ENCODE measurements at places on chromosomes 2 and 18.

- DNase-seq: no peak
These were observed 142.6 kb upstream of the LGALSL start for GRCh38 chr2:64311191-64311910.

DNA sequence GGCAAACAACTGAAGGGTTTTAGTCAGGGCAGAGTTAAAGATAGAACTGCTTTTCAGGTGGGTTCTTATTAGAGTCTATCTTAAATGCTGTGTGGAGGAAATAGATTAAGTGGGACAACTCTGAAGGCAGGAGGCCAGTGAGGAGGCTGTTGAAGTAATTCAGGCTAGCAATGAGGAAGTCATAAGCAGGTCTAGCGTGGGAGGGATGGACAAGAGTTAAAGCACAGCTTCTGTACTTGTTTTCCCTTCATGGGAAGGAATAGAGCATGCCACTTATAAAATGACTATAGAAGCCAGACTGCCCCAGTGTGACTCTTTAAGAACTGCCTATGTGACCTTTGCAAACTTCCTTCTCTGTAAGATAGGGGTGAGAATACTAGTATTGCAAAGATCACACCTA, 202.0 kb upstream of the LRRTM1 start:
- no peak for DNase-seq

- DNase-seq: no peak
These were observed 96.2 kb downstream of the GALNT3 start for GRCh38 chr2:165697748-165698443.

GRCh38 chr2:200705305-200706041, 106.2 kb upstream of the BZW1 start:
- DNase-seq: no peak

- DNase-seq: no peak
These were observed 288.5 kb downstream of the AGPS start for GRCh38 chr2:177680866-177681712.

DNA sequence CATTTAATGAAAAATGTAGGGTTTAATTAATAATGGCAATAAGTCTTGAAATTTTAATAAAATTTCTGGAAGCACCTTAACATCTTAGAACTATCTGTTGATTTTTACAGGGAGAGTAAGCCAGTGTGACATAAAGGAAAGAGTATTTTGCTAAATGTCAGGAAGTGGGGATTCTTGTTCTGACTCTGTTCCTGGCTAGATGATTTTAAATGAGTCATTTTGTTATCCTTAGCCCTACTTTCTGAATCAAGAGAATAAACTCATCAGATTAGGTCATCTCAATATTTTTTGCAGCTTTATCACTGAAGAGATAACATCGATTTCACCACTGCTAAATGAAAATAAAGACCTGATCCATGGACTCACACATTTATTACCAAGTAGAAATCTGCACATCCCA, 377.5 kb upstream of the CYRIA start:
- DNase-seq: no peak
